ENCODE measurements at places on chromosomes 4 and X.

- DNase-seq: no peak
Measured at GRCh38 chr4:87274803-87275202, 47.9 kb downstream of the HSD17B13 start.

DNA sequence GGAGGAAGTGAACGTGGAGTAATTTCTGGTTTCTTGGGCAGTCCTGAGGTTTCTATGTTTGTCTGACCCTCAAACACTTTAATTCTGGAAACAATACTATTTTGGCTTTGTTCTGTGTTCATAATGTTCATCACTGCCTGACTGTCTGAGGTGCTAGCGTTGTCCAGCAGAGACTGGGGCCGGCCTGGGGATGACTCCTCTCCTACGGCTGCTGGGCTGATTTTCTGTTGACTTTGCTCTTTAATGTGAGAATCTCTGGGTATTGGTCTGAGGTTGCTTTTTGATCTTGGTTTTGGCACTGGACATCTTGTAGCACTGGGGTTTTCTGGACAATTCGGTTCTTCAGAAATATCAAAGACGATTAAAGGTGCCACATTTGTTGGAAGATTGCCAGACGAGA, 75.8 kb downstream of the RPS3A start:
- DNase-seq: no peak

DNA sequence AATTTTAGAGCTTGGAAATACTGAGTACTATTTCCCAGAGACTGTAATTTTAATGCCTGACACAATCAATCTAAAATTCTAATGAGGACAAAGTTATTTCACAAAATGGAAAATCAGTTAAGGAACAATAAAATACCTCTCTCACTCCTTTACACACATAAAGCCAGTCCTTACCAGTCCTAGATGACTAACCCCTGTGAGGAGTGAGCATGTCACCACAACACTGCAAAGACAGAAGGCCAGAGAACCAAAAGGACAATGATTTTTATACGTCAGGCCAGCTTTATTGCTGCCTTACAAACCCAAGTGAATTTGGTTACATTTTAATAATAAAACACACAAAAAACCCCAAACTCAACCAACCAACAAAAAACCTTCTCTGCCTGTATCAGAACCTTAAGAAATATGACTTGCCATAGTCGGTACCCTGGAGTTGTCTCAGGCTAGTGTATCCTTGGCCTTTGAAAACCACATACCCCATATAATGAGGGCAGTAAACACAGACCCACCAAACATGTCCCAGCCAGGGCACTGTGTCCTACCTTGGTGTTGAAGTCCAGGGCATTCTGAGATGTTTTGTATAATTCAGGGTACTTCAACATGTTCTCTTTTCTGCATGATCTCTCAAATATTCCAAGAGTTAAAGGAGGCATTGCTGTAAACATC, 57.6 kb downstream of the SHISA3 start:
- no peak for DNase-seq

- DNase-seq: no peak
Measured at GRCh38 chr4:159009521-159009920, 93.4 kb upstream of the RAPGEF2 start.

GRCh38 chr4:10703156-10703555, 18.6 kb upstream of the CLNK start:
- DNase-seq: no peak

GRCh38 chr4:8149664-8150063, 8.9 kb downstream of the ABLIM2 start:
- no peak for DNase-seq

- DNase-seq: no peak
Measured at GRCh38 chr4:174464949-174465348, 57.3 kb downstream of the HPGD start.

GRCh38 chr4:68404153-68404552, 43.1 kb upstream of the TMPRSS11E start:
- DNase-seq: no peak

- no peak for DNase-seq
Measured at GRCh38 chrX:68376373-68376772, 56.9 kb downstream of the OPHN1 start.

DNA sequence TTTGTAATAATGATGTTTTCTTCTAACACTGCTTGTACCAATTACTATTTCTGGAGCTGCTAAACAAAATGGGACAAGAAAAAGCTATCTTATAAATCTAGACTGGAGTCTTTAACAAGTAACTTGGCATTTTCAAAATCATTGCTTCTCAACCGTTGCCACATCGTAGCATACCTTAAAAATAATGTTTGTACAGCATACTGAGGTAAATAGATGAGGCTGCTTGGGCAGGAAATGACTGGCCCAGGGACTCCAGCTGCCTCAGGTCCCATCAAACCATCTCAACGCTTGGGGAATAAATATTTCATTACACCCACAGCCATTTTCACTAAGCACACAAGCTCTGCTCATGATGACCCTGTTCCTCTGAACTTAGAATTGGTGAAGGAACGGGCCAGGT, 115.1 kb downstream of the SPANXA1 start:
- DNase-seq: no peak

- DNase-seq: no peak
Measured at GRCh38 chr4:1765409-1766072, 27.6 kb upstream of the FGFR3 start.

- DNase-seq: no peak
Measured at GRCh38 chrX:135185795-135186443, 14.7 kb upstream of the CT55 start.

DNA sequence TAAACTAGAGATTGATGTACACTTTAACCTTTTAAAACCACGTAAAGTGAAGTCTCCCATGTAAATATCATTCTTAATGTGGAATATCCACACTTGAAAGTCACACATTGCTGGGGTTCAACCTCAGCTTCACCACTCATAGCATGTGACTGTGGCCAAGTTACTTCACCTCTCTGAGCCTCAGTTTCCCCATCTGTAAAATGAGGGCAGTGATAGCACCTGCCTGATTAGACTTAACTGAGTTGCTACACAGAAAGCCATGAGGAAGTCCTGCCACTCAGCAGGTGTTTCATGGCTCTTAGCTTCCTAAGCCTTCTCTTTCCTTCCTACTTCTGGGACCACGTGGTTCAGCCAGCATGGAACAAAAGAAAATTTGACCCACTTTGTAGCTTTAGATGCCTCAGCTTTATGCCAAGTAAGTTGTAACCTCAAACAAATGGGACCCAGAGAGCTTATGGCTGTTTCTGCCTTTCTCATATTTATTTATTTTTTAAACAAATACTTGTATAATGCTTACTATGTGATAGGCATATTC, 277.3 kb upstream of the KLF3 start:
- no peak for DNase-seq

DNA sequence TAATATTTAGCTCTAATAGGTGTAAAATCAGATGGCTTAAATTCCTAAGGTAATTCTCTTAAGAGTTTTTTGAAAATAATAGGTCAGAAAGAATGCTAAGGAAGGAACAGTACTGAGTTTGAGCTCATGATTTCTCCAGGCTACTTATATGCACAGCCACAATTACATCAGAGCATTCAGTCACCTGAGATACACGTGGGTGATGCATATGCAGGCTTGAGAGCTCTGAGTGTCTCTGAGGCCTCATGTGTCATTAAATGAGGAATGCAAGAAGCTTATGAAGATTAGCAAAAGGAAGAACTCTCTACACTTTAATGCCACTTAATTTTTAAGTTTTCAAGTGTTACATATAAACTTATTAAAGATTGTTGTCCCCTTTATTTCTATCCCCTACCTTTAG, 124.0 kb upstream of the STIM2 start:
- no peak for DNase-seq

- DNase-seq: no peak
Measured at GRCh38 chrX:150546711-150547153, 21.7 kb upstream of the MTM1 start.

DNA sequence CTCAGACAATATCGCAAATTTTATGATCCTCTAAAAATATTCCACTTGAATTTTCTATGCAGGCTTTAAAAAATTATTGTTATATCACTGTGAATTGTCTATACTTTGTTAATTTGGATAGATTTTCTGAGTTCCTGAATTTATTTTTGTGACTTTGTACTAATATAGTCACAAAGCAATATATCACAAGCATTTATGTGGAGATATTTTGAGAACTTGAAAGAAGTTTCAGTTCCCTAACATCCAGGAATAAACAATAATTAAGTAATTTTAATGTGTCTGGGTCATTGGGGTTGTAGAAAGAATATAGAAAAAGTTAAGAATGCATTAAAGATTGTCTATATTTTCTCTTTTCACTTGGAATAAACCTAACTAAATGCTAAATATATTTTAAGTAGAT, 32.0 kb downstream of the CXCL8 start:
- DNase-seq: no peak

DNA sequence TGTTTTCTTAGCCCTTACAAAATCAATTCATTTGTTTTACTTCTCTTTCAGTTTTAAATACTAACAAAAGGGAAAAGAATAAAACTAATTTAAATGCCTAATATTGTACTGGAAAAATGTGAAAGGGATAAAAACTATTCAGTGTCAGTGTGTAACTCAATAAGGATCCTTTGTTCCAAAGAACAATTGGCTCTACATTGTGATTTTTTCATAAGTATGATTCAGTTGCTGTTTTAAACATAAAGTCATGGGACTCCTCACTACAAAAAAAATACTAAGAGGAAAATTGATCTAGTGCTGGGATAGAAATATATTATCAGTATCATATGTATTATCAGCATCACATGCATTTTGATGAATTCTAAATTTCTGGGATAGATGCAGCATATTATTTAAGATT, 199.4 kb upstream of the TRAM1L1 start:
- no peak for DNase-seq

DNA sequence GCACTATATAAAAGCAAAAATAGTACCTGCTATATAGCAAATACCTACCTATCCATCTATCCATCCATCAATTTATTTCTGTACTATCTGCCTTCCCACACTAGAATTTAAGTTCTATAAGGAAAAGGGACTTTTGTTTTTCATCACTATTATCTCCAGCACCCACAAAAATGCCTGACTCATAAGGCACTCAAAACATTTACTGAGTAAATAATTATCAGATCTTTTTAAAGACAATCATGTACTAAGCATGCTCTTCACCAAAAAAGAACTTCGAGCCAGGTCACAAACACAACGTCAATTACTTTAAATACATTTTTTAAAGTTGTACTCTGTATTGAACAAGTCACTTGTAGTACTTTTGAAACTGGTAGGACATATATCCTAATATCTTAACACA, 119.9 kb downstream of the FBXW7 start:
- DNase-seq: no peak

GRCh38 chrX:107374132-107374531, 75.3 kb upstream of the FRMPD3 start:
- DNase-seq: no peak

DNA sequence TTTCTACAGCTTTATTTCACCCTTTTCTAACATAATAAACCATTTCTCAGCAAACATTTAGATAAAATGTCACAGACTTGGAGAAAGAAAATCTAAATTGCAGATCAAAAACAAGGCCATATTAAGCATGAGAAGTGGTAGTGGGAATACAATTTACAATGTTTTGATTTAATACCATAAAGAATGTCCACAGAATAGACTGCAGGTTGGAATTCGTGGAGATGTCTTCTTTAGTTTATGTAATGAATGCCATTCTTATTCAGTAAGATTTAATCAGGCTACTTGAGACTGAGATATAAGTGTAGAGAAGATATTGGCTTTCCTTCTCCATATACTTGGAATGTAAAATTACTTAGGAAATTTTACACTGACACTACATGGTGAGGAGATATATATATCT, 91.9 kb upstream of the ZFP42 start:
- no peak for DNase-seq

DNA sequence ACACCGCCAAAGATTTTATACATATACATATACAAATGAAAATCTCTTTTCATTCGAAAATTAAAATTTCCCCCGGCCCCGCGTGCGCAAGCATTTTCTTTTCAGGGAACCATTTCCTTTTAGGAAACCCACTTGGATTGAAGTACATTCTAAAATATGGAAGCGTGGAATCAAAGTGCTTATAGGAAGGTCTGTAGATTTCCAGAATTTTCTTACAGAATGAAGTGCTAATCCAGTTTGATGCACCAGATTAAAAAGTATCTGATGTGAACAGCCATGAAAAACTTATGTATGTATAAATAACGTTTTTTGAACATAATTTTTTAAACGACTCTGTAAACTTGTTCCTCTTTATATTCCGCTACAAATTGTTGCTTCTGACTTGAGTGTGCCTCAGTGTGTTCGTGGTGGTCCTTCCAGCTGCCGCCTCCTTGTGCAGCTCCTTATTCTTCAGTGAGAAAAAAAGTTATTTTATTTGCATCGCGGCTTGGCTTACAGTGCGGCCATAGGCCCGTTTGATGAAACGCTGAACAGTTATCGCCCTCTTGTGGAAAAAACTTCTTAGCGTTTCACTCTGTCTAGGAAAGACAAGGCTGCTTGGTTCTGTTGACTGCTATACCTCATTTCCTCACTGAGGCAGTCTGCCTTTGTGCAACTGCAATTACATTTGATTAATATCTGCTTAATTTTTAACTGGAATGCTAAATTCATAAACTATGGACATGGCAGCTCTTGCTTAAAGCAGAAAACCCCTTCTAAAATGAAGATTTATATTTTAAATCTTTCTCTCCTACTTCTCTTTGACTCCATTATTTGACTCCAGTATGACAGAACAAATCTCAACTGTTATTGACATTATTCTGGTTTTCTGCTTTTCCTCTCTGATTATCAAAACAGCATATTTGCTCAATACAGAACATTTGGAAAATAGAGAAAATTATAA, 4.7 kb upstream of the NKX6-1 start:
- DNase-seq: no peak

- no peak for DNase-seq
Measured at GRCh38 chr4:53614591-53614990, 23.3 kb upstream of the LNX1 start.

DNA sequence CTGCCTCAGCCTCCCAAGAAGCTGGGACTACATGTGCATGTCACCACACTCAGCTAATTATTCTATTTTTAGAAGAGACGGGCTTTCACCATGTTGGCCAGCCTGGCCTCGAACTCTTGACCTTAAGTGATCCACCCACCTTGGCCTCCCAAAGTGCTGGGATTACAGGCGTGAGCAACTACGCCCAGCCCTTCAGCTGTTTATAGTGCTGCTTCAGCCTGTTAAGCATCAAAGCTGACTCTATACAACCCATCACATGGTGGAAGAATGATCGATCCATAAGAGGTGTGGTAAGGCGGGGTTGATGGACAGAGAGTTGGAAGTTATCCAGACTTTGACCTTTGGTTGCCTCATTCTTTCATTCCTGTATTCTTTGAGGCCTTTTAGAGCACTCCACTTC, 56.2 kb upstream of the RAPGEF2 start:
- DNase-seq: no peak

- DNase-seq: no peak
Measured at GRCh38 chr4:88964450-88964849, 92.5 kb downstream of the FAM13A start.

Measured in esophagus squamous epithelium (tissue), 5 donors.